ENCODE measurements at places on chromosomes 16 and 17. TPM values are rescaled to one million over a fixed set of nuclear protein-coding genes. Genes with fewer than 3 reads are reported as not detected.

The TEX19 gene
- under 0.01 TPM for total RNA-seq

The MPRIP gene
- total RNA-seq = 95.6 TPM

The KRTAP2-2 gene
- not detected for total RNA-seq

The ASPHD1 gene
- total RNA-seq = 1.2 TPM

The FAM20A gene
- total RNA-seq = not detected

The PYY gene
- not detected for total RNA-seq

The RTN4RL1 gene
- total RNA-seq = not detected

The ZNF750 gene
- 0.09 TPM for total RNA-seq

The NACA2 gene
- not detected for total RNA-seq

The SAMD14 gene
- total RNA-seq = 2.8 TPM

The KRTAP1-1 gene
- not detected for total RNA-seq

The CPHXL gene
- total RNA-seq = not detected

The TPPP3 gene
- total RNA-seq = 0.28 TPM

The NUDT7 gene
- total RNA-seq = 4.0 TPM

The ZNF287 gene
- 2.5 TPM for total RNA-seq

The ARL5C gene
- total RNA-seq = not detected

The GPRC5B gene
- total RNA-seq = 28.4 TPM

The TMED6 gene
- not detected for total RNA-seq

The CEP112 gene
- 10.4 TPM for total RNA-seq

The CA5A gene
- not detected for total RNA-seq

The NPTX1 gene
- 0.09 TPM for total RNA-seq

The CDH3 gene
- total RNA-seq = under 0.01 TPM

The SPNS2 gene
- total RNA-seq = 4.6 TPM

The MGAT5B gene
- total RNA-seq = 1.4 TPM

Measured in endothelial cell of coronary artery (primary cell).